ENCODE measurements at places on chromosomes 11 and 22.

DNA sequence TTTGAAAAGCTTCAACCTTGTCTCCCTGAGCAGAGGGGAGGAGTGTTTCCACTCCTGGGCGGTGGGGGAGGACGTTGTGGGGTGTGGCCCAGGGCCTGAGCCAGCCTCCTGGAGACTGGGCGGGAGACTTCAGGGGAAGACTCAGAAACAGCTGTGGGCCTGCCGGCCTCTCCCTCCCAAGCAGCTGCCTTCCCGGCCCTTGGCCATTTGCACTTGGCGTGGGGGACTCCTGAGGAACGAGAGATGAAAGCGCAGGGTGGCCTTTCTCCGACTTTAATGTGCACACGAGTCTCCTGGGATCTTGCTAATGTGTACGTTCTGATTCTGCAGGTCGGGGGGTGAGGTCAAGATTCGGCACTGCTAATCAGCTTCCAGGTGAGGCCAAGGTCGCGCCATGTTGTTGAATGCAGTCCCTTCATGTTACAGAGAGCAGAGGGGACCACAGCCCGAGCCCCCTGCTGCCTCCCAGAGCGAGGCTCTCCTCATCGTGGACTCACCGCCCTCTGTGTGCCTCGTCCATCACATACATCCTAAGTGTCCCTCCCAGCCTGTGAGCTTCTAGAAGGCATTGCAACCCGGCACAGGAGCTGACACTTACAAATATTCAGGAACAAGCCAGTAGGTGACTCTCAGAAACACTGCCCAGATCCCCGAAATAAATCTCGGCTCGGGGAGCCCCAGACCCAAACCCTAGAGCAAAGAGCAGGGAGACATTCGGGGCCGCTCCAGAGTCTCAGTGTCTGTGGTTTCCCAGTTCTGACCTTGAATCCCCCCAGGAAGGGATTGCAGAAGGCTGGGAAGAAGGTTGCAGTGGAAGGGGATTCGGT, 7.7 kb downstream of the LIF start:
- DNase-seq: no peak

GRCh38 chr11:6415797-6416196, 3.1 kb downstream of the APBB1 start:
- no peak for DNase-seq

- no peak for DNase-seq
Measured at GRCh38 chr11:2258501-2259465, 11.6 kb downstream of the ASCL2 start.

DNA sequence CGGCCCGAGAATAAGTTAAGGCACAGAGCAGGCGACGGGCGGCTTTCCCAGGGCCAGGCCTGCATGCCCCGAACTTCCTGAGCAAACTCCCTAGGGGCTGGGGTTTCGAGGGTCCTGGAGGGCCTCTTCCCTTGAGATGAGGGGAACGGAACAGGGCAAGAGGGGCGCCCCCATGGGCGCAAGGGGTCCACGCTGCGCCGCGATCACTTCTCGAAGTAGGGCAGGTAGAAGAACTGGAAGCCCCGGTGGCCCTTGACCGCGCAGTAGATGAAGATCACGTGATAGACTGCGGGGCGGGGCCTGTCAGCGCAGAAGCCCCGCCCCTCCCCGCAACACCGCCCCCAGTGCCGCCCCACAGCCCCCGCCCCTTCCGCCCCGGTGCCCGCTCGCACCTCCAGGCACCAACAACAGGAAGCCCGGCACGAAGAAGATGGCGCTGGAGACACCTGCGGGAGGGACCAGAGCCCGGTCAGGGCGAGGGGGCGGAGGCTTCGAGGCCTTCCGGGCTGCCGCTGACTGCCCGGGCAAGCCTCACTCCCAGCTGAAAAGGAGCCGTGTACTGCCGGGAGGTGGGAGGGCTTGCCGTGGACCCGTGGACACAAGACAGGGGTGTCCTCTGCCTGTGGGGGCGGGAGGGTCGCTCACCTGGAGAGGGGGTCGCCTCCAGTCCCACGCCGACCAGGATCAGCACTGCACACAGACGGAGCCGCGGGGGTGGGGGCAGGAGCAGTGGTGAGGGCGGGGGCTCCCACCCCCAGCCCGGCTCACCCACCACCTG, 4.5 kb downstream of the TMEM134 start:
- DNase-seq: peak; percentile 89

GRCh38 chr11:115941481-115941993, 437.3 kb upstream of the CADM1 start:
- no peak for DNase-seq

DNA sequence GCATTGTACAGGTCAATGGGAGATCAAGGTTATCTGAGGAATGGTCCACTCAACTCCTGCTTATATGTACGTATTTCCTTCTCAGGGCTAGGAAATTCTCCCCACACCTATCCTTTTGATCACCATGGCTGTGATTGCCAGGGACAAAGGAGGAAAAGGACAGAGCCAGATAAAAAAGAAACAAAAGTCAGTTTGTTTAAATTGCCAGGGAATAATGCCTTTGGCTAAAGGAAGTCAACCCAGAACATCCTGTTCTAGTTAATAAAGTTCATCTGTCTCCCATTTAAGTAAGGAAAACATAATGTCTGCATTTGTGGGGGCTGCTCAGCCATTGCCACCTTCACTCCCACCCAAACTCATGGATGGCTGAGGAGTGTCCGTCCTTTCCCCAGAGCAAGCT, 124.7 kb downstream of the ME3 start:
- no peak for DNase-seq

DNA sequence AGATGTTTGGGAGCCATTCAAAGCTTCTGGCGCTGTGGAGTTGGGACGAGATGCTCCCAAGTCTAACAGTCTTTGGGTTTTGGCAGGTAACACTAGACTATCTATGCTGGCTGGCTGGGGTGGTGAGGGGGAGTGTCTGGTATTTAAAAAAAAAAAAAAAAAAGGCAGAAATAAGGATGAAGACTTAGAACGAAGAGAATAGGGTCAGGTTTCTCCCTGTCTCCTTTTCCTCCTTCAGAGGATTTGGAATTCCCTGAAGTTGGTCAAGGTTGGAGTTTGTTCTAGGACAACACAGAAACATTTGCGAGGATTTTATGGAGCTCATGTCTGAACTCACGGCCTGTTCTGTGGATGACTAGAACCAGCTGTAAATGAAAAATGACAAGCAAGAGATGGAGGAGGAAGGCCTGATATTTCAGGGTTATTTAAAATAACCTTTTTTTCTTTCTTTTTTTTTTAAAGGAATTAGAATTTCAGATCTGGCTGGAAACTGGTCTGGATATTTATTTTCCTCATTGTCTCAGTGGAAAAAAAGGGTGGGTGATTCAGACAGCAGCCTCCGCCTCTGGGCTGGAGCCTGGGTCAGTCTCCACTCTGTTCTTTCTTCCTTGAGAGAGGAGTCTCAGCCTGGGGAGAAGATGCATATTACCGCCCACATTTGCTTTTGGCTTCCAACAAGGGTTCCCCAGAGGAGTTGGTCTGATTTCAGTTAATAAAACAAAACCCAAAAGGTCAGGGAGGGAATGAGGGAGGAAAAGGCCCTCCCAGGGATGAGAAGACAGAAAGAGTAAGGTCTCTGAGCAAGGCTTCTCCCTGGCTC, 80.1 kb downstream of the USP35 start:
- no peak for DNase-seq

DNA sequence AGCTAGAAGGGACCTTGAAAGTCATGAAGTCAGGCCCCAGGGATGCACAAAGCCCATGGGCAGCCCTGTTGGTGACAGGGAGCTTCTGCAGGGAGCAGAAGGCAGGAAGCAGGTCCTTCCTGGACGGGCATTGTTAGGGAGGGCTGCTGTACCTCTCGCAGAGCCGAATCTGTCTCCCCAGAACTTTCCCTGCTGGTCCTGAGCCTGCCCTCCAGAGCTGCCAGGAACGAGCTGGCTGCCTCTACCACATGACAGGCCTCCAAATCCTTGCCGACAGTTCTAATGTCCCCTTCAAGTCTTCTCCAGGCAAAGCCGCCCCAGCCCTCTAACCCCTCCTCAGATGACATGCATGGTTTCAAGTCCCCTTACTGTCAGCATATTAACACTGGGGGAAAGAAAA, 20.1 kb downstream of the SYT7 start:
- DNase-seq: no peak

DNA sequence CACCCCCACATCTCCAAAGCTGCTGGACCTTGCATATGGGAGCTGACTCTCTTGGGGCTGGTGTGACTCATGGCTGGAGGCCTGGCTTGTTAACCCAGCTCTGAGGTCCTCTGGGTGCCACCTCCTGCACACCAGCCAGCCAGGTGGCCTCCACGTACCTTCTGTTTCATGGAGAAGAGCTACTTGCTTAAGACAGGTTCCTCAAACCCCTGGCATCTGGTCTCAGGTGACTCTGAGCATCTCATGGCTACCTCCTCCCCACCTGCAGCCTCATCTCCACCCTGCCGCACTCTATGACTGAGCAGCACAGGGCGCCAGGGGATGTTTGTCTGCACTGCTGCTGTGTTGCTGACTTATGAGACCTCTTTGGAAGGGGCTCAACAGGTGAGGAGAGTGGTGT, 55.7 kb downstream of the BCR start:
- DNase-seq: no peak

DNA sequence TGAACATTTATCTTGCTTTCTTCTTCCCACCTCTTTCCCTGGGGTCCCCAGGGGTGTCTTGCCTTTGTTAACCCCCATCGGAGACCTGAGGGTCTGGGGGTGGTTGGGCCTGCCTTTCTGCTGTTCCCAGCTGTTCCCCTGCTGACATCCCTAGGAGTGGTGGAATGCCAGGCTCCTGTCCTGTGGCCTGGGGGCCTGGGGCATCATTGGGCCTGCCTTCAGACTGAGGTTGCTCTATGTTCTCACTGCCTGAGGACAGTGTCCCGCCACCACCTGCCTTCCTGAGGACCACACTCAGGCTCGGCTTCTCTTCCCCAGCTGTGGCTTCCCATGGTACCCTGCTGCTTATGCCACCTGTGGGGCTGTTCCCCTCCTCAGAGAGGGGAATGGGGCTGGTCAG, 1.1 kb upstream of the IL18BP start:
- no peak for DNase-seq

DNA sequence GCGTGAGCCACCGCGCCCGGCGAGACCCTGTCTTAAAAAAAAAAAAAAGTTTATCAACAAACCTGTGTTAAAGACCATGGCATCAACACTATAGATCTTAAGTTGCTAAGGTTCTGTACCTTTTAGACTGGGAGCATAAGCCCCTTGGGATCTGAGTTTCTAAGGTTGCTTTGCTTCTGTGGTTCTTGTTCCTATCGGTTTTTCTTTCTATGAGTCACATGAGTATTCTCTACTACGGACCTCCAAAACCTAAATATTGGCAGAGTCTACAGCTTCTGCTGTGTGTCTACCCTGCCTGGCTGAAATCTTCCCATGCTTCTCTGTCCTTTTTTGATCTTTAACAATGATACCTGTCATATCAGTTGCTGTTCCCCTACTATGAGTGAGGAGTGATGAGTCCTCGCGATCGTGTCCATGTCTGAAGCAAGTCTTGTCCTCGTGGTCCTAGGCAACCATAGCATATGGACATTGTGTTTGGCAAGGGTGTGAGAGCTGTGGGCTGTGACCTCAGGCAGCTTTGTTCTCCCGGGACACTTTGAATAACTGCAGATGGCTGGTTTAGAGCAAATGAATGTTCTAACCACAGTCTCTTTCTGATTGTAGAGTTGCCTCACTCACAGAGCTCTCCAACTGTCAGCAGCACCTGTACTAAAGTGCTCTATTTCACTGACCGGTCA, 9.0 kb upstream of the DLAT start:
- DNase-seq: no peak

GRCh38 chr11:46903846-46904245, 14.5 kb downstream of the LRP4 start:
- no peak for DNase-seq

DNA sequence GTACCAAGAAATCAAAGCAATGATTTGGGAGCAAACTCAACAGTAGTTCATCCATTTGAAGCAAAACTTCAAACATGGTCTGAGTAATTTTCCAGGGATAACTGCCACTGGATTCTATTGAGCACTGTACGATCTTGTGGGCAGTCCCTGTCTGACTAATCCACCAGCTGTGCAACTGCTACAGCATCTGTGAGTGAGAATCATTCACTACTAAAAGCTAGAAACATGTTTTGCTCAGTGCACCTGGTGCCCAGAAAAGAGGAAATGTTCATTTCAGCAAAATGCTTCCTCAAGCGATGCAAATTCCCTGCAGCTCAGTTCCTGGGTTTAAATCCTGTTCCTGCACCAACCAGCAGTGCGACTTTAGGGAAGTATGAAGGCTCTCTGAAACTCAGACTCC, 1077.9 kb downstream of the DLG2 start:
- DNase-seq: no peak

- no peak for DNase-seq
Measured at GRCh38 chr11:35785287-35786167, 123.0 kb downstream of the TRIM44 start.

- no peak for DNase-seq
Measured at GRCh38 chr11:2461253-2461955, 16.6 kb downstream of the KCNQ1 start.

DNA sequence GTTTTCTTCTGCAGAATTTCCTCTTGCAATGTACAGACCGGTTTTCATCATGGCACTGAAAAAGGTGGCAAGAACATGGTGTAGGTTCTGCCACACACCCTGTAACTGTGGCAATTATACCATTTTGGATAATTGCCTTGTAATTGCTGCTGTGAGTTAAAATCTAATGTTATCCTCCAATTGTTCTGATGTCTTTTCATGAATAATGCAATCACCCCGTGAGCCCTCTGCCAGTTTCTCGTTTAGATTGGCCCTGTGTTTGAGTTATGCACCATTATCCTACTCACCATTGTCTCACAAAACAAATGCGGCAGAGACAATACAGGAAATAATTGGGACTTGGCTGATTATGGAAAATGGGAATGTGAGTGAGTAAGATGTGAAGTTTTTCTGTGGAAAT, 61.8 kb upstream of the MTNR1B start:
- DNase-seq: no peak

- DNase-seq: no peak
Measured at GRCh38 chr11:106999196-106999595, 19.1 kb downstream of the GUCY1A2 start.

- DNase-seq: no peak
Measured at GRCh38 chr11:69860796-69861445, 41.7 kb upstream of the FGF3 start.

- DNase-seq: no peak
Measured at GRCh38 chr22:31504282-31504681, 7.9 kb downstream of the SFI1 start.

GRCh38 chr11:123065621-123066020, 3.7 kb upstream of the HSPA8 start:
- no peak for DNase-seq

GRCh38 chr11:2099516-2100349, 39.5 kb downstream of the IGF2 start:
- peak; percentile 22 for DNase-seq

GRCh38 chr11:37718431-37718999, 1120.5 kb upstream of the RAG2 start:
- no peak for DNase-seq

DNA sequence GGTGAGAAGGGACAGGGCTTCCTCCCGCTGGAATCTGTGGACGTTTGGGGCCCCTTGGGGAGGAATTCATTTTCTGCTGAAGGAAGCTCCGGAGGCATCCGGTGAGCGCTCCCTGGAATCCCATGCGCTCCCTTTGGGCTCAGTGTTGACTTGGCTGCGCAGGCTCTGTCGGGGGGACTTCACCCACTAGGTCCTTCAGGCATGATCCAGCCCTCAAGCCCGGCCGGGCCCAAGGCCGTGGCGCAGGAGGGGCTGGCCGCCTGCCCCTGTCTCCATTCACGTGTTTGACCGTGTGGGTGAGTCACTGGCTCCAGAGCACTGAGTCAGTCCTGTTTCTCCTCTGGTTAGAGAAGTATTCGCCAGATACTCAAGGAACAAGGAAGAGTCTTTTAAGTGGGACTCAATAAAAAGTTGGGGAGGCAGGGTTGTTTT, 1.4 kb downstream of the CTTN start:
- DNase-seq: no peak
